ENCODE measurements at places on chromosomes 6 and 20.

- DNase-seq, result no peak
Observed at GRCh38 chr6:132780770-132781371, 17.6 kb downstream of the SLC18B1 start.

DNA sequence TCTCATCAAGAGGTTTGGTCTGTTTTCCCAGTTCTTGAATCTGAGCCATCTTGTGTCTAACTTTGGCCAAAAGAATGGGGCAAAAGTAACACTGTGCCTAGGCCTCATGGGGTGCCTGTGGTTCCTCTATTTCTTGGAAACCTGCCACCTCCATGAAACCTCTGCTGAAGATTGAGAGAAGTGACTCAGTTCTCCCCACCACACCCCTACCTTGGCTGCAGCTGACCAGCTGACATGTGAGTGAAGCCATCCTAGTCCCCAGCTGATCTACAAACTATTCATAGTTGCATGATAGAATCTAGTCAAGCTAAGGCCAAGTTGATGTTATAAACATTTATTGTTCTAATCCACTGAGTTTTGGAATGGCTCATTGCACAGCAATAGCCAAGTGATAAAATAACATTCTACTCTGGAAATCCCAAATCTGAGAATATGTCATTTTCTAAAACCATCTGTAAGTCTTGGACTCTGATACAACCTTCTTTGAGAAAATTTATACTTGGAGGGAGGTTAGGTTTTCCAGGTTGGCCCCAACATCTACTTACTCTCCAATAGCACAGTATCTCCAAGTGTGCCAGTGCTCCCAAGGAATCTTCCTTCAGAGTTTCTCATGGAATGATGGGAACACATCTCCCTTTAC is 107.0 kb upstream of the SMLR1 start:
- DNase-seq, result no peak

GRCh38 chr20:33861458-33861857 is 50.3 kb downstream of the CHMP4B start:
- DNase-seq, result no peak

DNA sequence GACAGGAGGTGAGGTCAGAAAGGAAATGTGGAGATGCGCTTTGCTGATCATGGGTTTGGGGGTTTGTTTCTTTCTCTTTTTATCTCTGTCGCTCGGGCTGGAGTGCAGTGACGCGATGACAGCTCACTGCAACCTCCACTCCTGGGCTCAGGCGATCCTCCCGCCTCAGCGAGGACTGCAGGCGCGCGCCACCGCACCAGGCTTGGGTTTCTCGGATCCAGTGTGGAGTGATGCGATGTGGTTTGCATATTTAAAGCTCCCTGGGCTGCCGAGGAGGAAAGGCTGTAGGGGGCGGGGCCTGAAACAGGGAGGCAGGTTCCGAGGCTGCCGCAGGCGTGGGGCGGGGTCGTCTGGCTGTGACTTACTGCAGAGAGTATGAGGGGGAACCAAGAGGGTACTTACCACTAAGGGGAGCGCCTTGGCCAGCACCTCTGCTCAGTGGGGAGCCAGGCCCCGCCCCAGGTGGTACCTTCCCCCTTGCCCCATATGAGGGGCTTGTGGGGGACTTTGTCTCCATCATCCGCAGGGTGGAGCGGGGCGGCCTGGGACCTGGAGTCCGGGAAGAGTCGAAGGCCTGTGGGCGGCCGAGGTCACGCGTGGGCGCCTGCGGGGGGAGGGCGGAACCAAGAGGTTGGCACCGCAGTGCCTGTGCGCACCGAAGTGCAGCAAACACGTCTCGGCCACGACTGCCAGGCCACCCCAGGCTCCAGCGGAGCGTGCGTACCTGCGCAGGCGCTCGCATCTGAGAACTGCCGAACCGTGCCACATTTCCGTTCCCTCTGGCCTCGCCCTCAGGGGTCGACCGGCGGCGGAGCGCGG is 12.7 kb upstream of the BAK1 start:
- DNase-seq, result no peak

DNA sequence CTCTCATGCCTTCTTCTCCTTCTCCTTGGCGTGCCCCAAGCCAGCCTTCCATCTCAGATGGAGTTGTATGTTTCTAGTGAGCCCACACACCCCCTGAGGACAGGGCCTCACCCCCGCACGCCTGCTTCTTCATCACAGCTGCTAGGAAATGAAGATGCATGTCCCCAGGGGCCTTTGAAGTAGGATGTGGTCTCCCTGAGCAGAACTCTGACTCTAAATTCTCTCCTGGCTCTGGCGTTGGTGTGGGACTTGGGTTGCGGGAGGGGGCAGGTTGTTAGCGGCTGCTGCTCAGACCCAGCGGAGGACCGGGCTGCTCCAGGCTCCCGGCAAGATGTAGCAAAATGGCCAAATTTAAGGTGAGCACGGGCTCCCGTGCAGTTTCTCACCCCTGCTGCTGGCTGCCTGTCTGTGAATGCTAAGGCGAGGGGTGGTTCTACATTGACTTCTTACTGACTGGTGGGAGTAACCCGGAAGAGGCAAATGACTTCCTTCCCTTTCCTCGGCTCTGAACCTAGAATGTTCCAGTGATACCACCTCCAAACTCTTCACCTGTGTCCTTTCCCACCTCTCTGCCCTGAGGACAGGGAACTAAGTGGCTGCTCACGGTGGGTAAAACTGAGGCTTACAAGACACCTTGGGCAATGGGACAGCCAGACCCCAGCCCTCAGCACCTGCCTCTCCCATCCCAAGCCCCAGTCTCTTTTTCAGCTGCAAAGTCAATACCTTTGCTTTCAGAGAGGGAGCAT is 8.8 kb downstream of the SYNJ2 start:
- DNase-seq, result no peak

DNA sequence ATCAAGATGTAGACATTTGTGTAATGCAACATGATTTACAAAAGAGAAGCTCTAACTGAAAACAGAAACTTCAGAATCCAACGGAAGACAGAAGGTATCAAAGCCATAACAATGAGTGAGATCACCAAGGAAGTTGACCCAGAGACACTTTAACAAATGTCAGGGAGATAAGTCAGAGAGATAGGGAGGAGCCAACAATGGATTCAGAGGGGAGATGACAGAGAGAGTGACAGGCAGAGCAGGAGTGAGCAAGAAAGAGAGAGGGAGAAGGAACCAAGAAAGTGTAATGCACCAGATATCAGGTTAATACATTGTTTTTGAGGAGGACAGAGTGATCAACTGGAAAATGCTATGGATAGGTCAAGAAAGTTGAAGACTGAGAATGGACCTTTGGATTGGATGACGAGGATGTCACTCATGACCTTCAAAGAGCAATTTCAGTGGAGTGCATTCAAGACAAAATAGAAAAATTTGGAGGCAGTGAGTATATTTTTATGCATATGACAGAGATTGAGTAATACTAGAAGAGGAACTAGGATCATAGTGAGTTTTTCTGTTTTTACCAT is 86.6 kb downstream of the TRDN start:
- DNase-seq, result no peak

DNA sequence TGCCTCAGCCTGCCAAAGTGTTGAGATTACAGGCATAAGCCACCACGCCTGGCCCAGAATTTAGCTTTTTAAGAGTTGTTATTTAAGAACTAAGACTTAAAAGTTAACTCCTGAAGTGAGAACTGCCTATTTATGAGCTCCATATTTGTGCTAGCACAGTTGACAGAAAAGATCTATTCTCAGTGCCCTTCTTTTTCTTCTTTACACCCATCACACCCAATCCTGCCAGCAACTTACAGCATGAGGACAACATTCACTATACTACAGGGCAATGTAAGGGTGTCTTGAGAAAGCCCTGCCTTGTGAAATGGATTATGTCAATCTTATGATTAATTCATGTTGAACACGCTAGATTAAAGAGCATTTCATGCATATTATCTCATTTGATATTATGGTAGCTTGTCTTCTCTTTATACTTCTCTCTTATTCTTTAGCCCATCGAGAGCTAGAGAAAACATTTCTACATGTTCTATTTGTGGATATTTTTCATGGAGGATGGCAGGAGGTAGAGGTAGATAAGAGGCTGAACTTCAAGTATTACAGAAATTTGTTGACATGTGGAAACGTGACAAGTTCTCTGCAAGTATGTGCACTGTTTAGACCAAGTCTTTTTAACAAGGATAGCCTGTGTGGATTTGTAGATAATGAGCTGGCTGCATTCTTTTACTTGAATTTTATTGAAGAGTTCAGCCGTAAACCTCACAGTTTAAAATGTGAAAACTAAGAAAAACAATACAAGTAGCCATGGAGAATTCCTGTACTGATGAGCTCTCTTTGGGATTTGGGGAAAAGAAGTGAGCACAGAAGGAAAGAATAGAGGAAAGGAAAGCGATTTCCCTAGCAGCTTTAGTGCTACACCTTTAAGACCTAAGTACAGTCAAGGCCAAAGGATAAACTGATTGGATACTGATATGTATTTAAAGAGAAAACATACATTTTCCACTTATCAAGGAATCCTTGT is 212.2 kb downstream of the ARHGAP18 start:
- DNase-seq, result no peak

DNA sequence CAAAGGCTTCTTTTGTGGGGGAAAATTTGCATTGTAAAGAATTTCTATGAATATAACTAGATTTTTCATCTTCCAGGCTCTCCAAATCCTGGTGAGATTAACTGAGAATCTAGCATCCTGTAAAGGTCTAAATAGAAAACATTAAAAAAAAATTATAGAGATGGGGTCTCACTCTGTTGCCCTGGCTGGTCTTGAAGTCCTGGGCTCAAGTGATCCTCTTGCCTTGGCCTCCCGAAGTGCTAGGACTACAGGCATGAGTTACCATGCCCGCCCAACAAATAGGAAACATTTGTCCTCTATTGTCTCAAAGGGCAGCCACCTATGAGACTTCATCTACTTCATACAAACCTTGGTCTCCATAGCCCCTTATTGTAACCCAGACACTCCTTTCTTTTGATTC is 25.2 kb upstream of the NCOA3 start:
- no peak for DNase-seq

GRCh38 chr20:408843-409696 is 971 bp downstream of the RBCK1 start:
- no peak for DNase-seq

DNA sequence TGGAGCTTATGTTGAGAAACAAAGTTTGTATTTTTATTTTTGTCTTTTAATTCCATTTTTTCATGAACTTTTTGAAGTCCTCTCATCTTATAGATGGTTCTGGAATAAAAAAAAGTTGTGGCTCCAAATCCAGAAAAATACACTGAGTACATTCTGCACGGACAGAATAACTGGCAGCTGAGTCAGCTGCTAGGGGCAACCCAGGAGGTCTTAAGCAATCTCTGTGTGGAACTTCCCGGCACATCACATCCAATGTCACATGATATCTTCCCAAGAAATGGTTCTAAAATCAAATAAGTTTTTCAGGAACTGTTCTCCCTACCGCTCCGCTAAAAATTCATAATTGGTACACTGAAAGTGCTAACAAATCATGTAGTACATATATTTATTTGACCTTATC is 29.8 kb downstream of the SLC13A3 start:
- no peak for DNase-seq

DNA sequence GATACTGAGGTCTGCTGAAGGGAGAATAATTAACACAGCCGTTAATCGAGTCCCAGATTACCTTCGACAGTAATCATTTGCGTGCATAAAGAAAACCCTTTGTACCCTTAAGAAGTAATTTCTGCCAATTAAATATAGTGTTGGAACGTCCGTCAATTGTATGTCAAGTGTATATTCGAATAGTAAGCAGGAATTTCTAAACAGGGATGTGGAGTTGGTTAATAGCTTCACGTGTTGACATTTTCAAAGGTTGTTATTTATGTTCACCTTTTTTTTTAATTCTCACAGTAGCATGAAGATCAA is 798 bp upstream of the SNAP91 start:
- DNase-seq, result no peak

GRCh38 chr6:84665401-84665800 is 99.0 kb downstream of the TBX18 start:
- no peak for DNase-seq

GRCh38 chr6:85062884-85063283 is 298.5 kb upstream of the TBX18 start:
- DNase-seq, result no peak

- DNase-seq, result no peak
Observed at GRCh38 chr6:130218134-130218533, 4.6 kb downstream of the SAMD3 start.
